ENCODE measurements at places on chromosomes 2 and 18.

- no peak for DNase-seq
Observed at GRCh38 chr18:51716277-51716676, 518.8 kb upstream of the MEX3C start.

GRCh38 chr2:111126581-111126980 is 5.9 kb downstream of the BCL2L11 start:
- DNase-seq, result no peak

GRCh38 chr18:61612517-61612916 is 279.3 kb downstream of the CDH20 start:
- no peak for DNase-seq

DNA sequence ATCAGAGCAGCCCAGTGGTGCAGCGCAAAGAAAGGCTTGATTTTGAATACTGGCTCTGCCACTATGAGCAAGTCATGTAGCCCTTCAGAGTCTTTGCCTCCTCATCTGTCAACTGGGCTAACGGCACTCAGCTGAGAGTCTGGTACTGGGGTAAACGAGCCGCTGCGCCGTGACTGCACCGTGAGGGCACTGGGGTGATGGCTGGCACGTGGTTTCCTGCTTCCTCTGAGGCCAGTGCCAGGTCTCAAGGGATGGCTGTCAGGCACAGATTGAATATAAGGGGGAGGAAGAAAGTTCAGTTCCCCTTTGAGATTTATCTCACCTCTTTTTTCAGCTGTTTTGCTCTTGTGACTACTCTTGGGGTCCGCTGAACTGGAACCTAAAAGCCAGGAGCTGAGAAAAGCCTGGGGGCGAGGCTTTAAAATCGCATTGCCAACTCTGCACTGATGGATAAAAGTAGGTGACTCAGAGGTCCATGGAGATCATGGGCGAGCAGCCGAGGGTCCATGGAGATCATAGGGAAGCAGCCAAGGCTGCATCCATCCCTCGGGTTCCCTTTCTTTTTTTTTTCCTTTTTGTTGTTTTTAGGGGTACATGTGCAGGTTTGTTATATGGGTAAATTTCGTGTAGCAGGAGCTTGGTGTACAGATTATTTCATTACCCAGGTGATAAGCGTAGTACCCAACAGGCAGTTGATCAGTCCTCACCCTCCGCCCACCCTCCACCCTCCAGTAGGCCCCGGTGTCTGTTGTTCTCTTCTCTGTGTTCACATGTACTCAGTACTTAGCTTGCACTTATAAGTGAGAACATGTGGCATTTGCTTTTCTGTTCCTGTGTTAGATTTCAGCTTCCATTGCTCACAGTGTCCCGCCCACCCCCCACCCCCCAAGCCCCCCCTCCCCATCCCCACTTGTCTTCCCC is 114.3 kb downstream of the SPP2 start:
- no peak for DNase-seq

- DNase-seq, result no peak
Observed at GRCh38 chr18:74248189-74248588, 43.6 kb downstream of the CYB5A start.

- DNase-seq, result no peak
Observed at GRCh38 chr2:98664323-98664722, 55.9 kb downstream of the UNC50 start.

- DNase-seq, result peak; percentile 28
Observed at GRCh38 chr18:58392324-58393000, 236.4 kb downstream of the ALPK2 start.

GRCh38 chr2:119224391-119225104 is 914 bp downstream of the STEAP3 start:
- no peak for DNase-seq

DNA sequence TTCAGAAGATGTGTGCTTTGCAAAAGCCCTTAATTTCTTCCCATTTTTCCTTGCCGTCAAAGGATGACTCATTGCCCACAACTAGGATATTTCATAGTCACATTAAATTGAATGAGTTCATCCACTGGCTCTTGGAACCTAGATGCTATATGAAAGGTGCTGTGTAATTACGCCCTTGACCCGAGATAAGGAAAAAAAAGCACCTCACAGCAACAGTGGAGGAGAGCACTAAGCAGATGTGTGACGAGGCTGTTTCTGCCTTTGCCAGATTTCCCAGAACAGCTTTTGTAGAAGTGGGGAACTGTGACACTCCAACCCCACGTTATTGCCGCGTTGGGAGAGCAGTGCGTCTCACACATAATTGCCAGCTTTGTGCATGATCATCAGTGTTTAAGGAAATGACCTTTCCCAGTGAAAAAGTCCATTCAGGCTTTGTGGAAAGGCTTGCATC is 33.3 kb upstream of the TMEM87B start:
- no peak for DNase-seq

GRCh38 chr18:34740101-34740500 is 30.0 kb downstream of the DTNA start:
- DNase-seq, result no peak

- peak; percentile 74 for DNase-seq
Observed at GRCh38 chr2:1743396-1744150, 742 bp downstream of the PXDN start.

GRCh38 chr2:190668892-190669291 is 20.0 kb downstream of the NAB1 start:
- DNase-seq, result no peak

DNA sequence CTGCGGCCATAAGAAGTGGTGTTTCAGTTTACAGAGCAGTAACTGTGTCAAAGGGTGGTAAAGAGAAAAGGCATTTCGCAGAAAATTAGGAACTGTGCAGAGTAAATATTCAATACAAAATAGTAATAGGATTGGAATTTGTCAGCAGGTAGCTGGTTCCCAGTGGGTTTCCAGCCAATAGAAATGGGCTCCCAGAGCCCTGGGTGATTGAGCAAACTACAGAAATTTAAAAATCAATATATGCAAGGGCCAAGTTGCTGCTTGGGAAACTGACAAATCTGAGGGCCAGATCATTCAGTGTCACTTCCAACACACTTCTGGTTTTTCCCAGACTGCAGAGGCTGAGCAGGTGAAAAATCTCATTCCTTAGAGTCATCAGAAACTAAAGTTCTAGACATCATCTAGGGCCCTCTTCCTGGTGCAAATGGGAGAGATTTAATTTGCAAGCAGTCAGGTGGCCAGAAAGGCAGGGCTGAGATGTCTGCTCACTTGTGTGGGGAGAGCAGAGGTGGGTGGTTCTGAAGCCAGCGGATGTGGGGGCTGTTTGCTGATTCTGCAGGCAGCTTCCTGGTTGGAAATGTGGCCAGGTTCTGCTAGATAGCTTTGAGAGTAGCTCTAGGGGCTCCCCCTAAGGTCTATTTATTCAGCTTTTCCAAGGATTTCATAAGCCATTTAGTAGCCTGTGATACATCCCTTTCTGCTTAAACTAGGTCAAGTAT is 182.4 kb downstream of the NCK2 start:
- DNase-seq, result no peak

GRCh38 chr18:37243741-37244140 is 321.9 kb downstream of the CELF4 start:
- DNase-seq, result no peak

- DNase-seq, result peak; percentile 65
Observed at GRCh38 chr2:219441451-219442255, 7.0 kb downstream of the SPEG start.

GRCh38 chr2:150271952-150272802 is 215.3 kb downstream of the RND3 start:
- no peak for DNase-seq

- DNase-seq, result no peak
Observed at GRCh38 chr2:72538486-72538885, 287.3 kb downstream of the EXOC6B start.

Data from ovary (tissue), 10 donors.